Bronchial epithelial cell (primary cell): ENCODE measurements at places on chromosomes 3 and 15. TPM values are rescaled to one million over a fixed set of nuclear protein-coding genes. Genes with fewer than 3 reads are reported as not detected.

Gene ASB14
- not detected in 2 replicates for total RNA-seq

Gene SLC24A5
- total RNA-seq = not detected in 2 replicates

Gene FGF7
- 0.13 and 4.7 TPM in 2 replicates for total RNA-seq

Gene SPG11
- total RNA-seq = 49.8 and 65.5 TPM in 2 replicates

Gene GPR149
- not detected in 2 replicates for total RNA-seq

Gene SEMA3B
- total RNA-seq = 2.3 and 7.1 TPM in 2 replicates

Gene GRIP2
- under 0.01 TPM in 2 replicates for total RNA-seq

Gene NPAP1
- not detected in 2 replicates for total RNA-seq

Gene CALML4
- total RNA-seq = 4.5 and 6.4 TPM in 2 replicates

Gene EPHB1
- under 0.01 TPM in 1 of 2 replicates, not detected in the other for total RNA-seq

Gene CYP19A1
- not detected in 2 replicates for total RNA-seq

Gene ONECUT1
- total RNA-seq = not detected in 2 replicates

Gene UBE2E2
- 61.3 and 67.6 TPM in 2 replicates for total RNA-seq

Gene ATOSA
- total RNA-seq = 16.6 and 20.0 TPM in 2 replicates

- DNase-seq = no peak
Observed at GRCh38 chr15:33341953-33342352, 31.2 kb downstream of the RYR3 start.

- no peak for DNase-seq
Observed at GRCh38 chr3:30686176-30686575, 79.8 kb downstream of the TGFBR2 start.

DNA sequence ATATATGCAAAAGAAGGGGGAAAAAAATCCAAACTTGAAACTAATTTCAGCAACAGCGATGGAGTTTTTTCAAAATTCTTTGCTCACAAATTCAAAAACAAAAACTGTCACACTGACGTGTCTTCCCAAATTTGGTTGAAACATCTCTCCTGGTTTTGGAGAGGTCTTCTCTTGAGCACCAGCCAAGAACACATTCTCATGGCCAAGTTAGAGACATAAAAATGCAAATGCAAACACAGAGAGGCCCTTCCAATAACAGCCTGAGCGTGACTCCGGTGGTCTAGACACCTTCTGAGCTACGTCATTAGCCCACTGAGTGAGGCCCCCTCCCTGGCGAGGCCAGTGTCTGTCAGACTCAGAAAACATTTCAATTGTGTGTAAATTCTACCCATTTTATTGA, 436.0 kb upstream of the PROK2 start:
- no peak for DNase-seq

- DNase-seq = no peak
Observed at GRCh38 chr15:28271697-28272260, 50.2 kb downstream of the HERC2 start.

GRCh38 chr15:85430406-85431204, 50.2 kb downstream of the AKAP13 start:
- DNase-seq = no peak

DNA sequence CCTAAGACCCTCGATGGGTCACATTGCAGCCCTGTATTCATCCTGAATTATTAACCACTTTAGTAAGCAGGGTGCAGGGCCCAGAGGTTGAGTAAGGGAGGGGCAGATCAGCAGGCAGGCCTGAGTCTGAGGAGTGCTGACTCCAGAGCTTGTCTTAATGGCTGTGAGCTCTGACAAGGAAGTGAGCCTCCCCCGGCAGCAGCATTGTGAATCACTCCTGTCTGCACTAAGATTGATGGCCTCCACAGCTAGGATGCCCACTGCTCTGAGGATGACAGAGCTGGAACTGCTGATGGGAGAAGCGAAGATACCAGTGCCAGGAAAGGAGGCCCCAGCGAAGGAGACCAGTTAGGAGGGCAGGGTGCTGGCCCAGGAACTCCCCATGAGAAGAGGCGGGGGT, 46.5 kb upstream of the CCDC174 start:
- peak; percentile 51 for DNase-seq

GRCh38 chr15:62644889-62645742, 397.4 kb upstream of the TPM1 start:
- no peak for DNase-seq

DNA sequence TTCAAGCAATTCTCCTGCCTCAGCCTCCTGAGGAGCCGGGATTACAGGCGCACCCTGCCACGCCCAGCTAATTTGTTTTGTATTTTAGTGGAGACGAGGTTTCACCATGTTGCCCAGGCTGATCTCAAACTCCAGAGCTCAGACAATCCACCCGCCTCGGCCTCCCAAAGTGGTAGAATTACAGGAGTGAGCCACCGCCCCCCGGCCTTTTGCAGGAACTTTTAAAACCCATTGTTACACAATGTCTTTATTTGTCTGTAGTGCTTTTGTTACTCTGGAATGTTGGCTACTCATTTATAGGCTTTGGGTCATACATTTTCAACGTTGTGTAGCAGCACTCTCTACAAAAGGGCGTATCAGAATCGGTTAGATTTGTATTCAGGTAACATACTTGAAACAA, 499.1 kb downstream of the ROBO2 start:
- no peak for DNase-seq

DNA sequence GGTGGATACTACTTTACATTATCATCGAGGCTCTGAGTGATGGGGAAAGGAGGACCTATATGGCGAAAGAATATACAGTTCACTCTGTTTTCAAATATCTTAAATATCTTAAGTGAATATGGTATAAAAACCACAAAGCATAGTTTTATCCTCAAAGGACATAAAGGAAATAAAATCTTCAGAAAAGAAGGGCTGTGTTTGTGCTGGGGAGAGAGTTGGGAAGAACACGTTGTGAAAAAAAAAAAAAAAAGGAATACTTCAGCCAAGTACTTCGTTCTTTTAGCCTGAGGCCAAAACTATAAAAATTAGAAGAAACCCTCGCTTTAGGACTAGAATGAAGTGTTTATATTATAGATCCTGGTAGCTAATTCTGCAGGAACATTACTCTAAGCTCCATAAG, 10.2 kb upstream of the TMEM212 start:
- DNase-seq = no peak

DNA sequence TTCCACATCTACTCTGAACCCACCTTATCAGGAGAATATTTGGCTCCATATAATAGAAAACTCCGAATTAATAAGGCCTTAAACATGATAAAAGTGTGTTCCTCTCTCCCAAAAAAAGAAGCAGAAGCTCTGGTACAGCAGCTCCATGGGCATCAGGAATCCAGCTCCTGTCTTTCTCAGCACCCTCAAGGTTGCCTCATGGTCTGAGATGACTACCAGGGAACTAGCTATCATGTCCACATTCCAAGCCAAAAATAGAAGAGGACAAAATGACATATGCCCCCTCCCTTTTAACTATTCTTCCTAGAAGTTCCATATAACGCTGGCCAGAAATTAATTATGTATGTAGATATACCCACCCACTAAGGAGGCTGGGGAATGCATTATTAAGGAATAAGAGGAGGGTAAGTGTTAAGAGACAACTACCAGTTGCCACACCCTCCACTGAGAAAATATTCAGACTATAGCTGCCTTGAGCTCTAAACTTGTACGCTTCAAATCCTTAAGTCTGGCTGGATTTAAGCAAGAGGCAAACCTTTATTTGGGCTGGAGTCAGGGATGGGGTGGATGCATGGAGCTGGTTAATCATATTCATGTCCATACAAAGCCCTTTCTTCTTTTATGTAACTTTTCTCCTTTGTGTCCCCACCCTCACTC, 35.8 kb upstream of the CTDSPL start:
- DNase-seq = peak; percentile 24

DNA sequence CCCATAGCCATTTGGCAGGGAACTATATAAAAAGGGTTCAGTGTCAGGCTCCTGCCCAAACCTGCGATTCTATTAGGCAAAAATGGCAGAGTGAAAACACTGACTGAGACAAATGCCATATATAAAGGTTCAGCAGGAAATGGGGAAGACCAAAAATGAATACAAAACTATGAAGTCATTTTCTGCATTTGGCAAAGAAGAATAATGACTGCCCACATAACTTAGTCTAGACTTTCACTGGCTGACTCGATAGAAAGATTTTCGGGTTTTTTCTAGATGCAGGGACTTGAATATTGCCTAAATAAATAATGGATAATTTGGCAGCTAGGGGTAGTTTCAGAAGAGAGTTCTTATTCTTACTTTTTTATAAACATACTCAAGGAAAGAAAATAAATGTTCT, 178.0 kb downstream of the TPRG1 start:
- DNase-seq = peak; percentile 21

DNA sequence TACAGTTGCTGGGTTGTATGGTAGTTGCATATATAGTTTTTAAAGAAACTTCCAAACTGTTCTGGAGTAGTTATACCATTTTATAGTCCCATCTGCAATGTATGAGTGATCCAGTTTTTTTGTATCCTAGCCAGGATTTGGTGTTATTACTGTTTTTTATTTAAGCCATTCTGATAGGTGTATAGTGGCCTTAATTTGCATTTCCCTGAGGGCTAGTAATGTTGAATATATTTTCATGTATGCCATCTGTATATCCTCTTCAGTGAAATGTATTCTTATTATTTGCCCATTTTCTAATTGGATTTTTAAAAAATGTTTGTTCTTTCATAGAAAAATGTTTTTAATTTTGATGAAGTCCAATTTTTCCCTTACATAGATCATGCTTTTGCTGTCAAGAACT, 29.2 kb downstream of the PXK start:
- DNase-seq = no peak

GRCh38 chr3:12940854-12941253, 99.5 kb upstream of the RPL32 start:
- no peak for DNase-seq

GRCh38 chr3:194686816-194687637, 1.3 kb downstream of the FAM43A start:
- peak; percentile 12 for DNase-seq

DNA sequence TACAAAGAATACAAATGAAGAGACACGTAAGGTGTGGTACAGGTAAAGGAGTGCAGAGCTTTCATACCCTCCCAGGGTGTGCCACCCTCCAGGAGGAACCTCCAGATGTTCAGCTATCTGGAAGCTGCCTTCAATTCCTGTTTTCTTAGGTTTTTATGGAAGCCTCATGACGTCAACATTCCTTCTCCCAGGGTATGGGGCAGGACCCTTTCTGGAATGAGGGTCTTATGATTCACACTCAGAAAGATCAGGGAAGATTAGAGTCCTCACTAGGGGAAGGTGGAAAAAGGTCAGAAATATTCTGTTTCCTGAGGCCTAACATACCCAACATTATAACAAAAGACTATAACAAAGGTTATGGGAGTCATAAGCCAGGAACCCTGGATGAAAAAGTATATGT, 99.8 kb upstream of the PLCL2 start:
- no peak for DNase-seq

GRCh38 chr3:146262371-146263110, 11.6 kb upstream of the PLSCR4 start:
- no peak for DNase-seq

DNA sequence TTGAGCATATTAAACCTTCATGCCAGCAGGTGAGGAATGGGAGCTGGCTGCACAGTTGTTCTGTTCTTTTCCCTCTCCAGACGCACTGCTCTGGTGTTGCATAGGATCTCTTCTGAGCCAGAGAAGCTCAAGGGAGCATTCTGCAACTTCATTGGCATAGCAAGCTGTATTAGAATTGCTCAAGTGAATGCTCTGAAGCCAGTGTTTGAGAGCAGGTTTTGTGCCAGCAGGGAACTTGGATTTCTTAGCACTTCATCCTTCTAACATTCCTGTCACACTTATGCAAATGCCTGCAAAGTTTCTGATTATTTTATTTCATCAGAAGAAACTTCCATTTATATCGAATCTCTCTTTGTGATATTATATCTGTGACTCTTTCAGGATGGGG, 366.6 kb downstream of the AGBL1 start:
- no peak for DNase-seq

DNA sequence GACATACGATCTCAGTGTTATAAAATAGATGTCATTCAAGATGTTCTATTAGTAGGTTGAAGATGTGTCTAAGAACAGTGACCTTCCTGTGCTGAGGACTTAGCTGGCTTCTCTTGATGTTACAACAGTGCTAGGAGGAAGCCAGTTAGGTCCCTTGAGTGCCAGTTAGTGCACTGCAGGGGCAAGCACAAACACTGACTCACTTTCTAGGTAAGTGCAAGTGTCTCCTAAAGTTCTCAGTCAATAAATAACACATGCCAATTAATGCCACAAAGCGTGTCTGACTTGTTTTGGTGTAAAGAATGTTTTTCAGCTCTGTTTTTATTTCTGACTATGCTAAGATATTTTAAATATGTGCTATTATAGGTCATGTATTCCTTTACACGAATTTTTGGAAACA, 211.8 kb downstream of the NAALADL2 start:
- peak; percentile 46 for DNase-seq

DNA sequence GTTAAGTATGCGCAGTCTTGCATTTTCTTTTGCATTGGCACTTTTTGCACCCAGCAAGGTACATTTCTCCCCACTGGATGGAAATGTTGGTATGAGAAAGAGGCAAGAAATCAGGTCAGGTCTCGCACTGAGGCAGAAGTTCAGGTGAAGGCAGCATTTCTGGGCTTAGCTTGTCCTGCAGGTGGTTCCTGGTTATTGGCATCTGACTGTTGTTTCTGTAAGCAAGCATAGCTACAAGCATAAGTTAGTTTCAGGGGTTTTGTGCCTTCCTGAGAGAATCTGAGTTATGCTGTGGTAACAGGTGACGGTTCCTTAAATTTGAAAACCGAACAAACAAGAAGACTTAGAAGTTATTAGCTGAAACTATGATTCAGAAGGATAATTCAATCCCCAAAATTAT, 139.4 kb upstream of the GRM7 start:
- no peak for DNase-seq

- DNase-seq = peak; percentile 33
Observed at GRCh38 chr3:159668990-159669476, 319.6 kb upstream of the IL12A start.

GRCh38 chr3:115517457-115518050, 105.8 kb upstream of the GAP43 start:
- DNase-seq = no peak

DNA sequence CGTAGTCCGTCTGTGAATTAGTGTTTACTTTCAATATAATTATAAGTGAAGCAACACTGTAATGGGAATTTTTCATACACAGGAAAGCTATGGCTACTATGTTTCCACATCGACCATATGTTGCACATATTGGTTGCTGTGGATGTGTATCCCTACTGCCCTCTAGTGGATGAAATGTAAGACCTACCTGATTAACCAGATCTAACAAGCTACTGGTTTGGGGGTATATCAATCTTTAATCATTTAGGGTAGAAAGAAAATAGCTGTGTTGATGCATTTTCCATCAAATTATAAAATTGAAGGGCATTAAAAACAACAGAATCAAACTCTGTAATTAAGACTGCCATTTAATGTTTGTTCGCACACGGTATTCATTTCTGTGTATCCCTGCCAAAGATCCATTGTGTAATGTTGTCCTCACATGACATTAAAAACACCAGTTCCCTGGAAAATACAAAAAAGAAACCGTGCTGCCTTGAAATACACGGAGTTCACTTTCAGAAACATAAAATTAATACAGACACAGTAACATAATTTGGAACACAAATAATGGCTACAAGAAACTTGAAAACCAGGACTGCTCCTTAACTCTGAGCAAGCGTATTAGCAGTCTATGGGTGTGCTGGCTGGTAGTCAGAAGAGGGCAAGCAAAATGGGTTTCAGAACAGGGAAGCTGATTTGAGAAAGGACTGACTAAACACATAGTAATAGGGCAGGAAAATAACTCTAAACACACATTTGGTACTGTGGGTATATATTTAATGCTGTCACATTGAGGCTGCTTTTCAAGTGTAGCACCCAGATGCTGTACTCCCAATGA, 125.1 kb downstream of the TIGIT start:
- peak; percentile 80 for DNase-seq
